ENCODE measurements at places on chromosomes 2 and 18. TPM values are rescaled to one million over a fixed set of nuclear protein-coding genes. Genes with fewer than 3 reads are reported as not detected.

BMPR2 gene
- total RNA-seq = 13.7 TPM

MTCL1 gene
- 19.6 TPM for total RNA-seq

SSB gene
- 54.4 TPM for total RNA-seq

NCKAP5 gene
- total RNA-seq = 1.3 TPM

ABCG5 gene
- total RNA-seq = not detected

CFLAR gene
- total RNA-seq = 50.2 TPM

SPOPL gene
- 8.5 TPM for total RNA-seq

LINC00305 gene
- not detected for total RNA-seq

SCTR gene
- not detected for total RNA-seq

DTNB gene
- total RNA-seq = 17.6 TPM

SIX2 gene
- total RNA-seq = not detected

MAPRE3 gene
- 6.9 TPM for total RNA-seq

DNAJC27 gene
- total RNA-seq = 0.91 TPM

RNF125 gene
- total RNA-seq = 1.5 TPM
